ENCODE measurements at places on chromosomes 2 and 18.

DNA sequence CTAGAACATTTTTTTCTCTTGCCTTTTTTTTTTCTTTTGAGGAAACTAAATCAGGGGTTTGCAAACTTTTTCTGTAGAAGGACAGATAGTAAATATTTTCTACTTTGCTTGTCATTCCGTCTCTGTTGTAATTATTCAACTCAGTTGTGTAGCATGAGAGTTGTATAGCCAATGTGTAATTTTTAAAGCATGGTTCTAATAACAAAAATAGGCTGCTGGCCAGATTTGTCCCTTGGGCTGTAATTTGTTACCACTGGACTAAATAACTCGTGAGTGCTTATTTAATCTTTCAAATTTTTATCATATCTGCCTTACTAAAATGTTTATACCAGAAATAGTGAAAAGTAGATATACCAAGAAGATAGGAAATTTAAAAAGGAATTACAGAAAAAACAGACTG lies 43.0 kb downstream of the CCDC148 start:
- no peak for DNase-seq

DNA sequence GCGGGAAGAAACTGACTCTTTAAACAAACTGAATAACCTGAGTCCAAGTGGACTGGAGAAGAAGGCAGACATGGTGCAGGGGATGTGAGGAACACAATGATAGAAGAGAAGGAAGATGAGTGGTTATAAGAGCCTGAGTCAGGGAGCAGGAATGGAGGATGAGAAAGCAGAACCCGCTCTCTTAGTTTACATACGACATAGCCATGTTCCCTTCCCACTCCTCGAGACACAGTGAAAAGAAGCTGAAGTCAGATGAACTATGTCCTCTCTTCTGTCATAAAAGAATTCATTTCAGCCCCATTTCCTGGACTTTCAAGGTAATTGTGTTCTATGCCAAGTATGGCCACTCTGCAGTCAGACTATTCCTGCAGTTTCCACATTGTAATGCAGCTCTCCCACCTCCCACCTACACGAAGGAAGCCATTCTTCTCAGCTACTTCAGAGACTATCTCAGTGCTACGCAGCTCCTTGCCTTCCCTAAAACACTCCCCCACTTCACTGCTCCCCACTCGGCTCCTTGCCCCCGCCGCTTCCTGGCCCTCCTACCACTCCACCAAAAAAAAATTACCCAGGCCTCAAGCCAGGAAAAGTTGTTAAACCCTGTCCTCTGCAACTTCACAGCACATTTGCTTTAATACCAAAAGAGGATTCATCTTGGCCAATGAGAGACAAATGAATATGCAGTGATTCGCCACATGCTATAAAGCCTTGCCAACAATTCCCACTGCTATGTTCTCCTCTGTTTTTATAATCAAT lies 323.4 kb upstream of the EPHA4 start:
- DNase-seq = no peak

- no peak for DNase-seq
Observed at GRCh38 chr18:74185860-74186259, 37.5 kb downstream of the TIMM21 start.

DNA sequence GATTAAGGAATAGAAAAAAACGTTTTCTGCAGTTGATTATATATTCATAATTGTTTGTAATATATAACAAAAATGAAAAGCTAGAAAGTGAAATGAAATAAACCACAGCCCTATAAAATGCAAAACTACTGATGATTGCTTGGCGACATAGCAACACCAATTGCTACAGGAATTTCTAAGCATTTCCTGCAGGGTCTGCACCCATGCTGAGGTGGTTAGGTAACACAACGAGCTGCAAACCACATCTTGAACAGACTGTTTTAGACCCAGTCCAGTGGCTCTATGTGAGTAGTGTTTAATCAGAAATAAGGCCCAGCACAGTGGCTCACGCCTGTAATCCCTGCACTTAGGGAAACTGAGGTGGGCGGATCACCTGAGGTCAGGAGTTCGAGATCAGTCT lies 17.2 kb upstream of the UGT1A9 start:
- no peak for DNase-seq

- DNase-seq = no peak
Observed at GRCh38 chr2:51153236-51153635, 121.3 kb upstream of the NRXN1 start.

GRCh38 chr2:8528863-8529262 lies 153.0 kb upstream of the ID2 start:
- DNase-seq = no peak

DNA sequence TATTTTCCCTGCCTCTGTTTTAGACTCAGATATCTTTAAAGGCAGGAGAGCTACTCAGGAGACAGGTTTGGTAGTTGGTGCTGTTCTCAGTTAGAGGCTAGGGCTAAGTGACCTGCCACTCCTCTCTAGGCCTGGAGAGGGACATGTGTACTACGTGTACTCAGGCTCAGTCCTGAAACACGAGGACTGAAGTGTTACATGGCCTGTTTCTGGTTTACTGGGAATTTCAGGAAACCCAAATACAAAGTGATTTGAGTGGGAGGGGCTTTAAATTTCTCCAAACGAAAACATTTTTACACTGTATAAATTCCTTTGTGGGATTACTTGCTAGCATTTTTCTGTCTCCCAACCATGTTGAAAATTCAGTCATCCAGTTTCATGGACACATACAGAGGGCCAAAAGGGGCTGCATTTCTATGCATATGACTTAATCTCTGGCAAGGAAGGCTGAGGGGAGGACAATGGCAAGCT lies 343.3 kb downstream of the CYP26B1 start:
- no peak for DNase-seq

GRCh38 chr2:85503851-85504777 lies 34.9 kb upstream of the MAT2A start:
- DNase-seq = no peak

DNA sequence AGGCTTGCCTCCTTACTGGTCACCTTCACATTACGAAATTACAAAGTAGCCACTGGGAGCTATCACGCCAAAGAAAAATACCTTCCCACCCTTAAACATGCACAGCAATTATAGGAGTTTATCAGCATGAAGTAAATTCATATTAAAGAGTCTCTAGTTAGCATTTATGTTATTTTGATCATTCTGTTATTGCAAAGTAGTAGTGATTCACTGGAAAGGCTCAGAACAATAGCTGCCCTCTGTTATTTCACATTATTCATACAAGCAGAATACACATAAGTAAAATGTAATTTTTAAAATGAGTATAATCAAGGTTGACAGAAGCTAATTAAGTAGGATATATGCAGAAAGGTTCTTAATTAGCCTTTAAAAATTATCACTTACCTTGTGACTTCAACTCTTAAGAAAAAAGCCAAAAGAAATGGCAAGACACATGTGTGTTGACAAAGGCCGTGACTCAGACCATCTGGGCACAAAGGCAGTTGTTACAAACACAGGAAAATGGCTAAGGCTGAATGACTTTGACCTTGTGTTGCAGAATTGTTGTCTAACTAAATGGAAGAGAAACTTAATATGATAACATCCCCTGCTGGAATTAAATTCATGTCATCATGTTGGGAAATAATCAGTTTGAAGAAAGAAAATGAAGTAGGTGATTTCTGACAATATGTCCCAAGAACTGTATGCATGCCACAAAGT lies 108.3 kb downstream of the ARL6IP6 start:
- DNase-seq = no peak

DNA sequence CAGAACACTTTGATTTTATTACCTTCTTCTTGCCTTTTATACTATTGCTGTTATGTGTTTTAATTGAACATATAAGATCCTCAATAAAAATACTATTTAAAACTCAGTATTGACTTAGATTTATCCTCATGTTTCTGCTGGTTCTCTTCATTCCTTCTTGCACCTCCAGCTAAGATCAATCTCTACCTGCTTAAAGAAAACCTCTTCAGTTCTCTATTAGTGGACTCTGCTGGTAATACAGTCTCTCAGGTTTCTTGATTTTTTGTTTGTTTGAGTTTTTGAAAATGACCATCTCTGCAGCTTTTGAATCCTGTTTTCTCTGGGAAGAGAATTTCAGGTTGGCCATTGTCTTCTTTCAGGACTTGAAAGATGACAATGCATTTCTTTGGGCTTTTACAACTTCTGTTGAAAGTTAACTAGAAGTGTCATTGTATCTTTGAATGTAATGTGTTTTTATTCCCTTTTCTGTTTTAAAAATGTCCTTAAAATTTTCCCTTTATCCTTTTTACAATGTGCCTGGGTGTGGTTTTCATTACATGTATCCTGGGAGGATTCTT lies 29.8 kb upstream of the TMEM131 start:
- no peak for DNase-seq

DNA sequence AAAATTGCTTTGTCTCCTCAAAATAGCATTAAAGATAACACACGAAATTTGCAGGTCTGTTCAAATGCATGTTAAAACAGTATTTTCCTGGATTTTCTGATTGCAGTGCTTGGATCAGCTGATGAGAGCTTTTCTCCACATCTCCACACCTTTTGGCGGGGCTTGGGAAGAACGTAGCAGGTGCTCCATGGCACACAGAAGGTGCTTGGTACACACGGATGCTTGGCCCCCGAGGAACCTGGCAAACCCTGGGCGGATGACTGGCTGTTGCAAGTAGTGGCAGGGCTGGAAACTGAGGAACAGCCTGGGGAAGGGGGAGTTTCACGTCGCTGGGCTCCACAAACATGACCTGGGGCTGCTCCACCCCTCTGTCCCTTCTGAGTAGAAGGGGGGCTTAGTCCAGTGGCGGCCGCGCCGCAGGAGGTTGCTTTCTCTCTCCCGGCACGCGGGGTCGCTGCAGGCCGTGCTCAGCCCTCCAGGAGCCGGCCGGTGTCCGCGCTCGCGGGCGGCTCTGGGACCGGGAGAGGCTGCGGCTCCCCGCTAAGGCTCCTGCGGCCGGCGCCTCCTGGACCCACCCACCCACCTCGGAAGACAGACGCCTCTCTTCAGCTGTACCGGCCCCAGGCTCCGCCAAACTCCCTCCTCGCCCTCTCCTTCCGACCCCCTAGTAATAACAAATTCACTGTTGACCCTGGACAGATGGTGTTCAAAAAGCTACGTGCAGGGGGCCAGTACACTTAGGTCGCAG lies 69.3 kb downstream of the MARCO start:
- peak; percentile 63 for DNase-seq

- no peak for DNase-seq
Observed at GRCh38 chr18:22136395-22136794, 33.0 kb upstream of the GATA6 start.

- no peak for DNase-seq
Observed at GRCh38 chr2:35343135-35343534, 1012.4 kb upstream of the CRIM1 start.

GRCh38 chr18:61855449-61856378 lies 37.1 kb downstream of the RNF152 start:
- no peak for DNase-seq

DNA sequence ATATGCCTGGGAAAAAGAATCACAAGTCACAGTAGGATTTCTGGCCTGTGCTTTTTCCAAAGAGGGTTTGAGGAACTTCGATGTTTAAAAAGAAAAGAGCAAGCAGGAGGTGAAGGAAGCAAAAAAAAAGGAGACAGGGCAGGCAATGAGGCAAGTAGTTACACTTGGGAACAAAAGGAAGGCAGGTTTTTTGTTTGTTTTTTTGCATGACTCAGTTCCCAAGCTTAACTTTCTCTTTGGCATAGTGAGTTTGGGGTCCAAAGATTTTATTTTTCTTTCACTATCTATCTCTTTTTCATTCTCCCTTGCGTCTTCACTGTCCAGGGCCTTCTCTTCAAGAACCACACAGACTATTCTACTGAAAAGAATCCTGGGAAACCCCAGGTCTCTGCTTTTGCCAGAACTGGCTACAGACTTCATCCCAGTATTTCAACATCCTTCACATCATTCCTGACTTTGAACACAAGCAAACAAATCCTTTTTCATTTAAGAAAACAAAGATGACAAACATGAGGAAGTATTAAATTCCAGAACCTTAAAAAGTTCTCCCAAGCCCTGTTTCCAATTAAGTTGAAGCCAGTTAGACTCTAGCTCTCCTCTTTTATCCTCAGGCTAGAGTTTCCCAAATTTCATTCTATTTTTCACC lies 210.7 kb upstream of the RND3 start:
- DNase-seq = no peak

GRCh38 chr2:67389788-67390187 lies 7.3 kb upstream of the ETAA1 start:
- DNase-seq = no peak

- DNase-seq = peak; percentile 44
Observed at GRCh38 chr2:190637281-190637734, 11.6 kb upstream of the NAB1 start.
